ENCODE measurements at places on chromosomes 16 and 17. TPM values are rescaled to one million over a fixed set of nuclear protein-coding genes. Genes with fewer than 3 reads are reported as not detected.

Gene OR2C1
- not detected for total RNA-seq

Gene TNRC6A
- total RNA-seq: 53.6 TPM

Gene CD68
- 51.6 TPM for total RNA-seq

Gene SMTNL2
- total RNA-seq: not detected

Gene ZFP3
- not detected for total RNA-seq

Gene PPM1E
- 2.9 TPM for total RNA-seq

Gene WFDC1
- not detected for total RNA-seq

Gene MYH13
- not detected for total RNA-seq

Gene RND2
- 0.59 TPM for total RNA-seq

Gene KRTAP3-1
- total RNA-seq: not detected

Gene RAB34
- 284 TPM for total RNA-seq

Gene CACNG3
- total RNA-seq: not detected

Gene KRT23
- total RNA-seq: not detected

Gene CDH1
- total RNA-seq: 65.8 TPM

Gene NPIPB5
- total RNA-seq: 145 TPM

Gene LASP1
- 112 TPM for total RNA-seq

Gene WNT9B
- not detected for total RNA-seq

Gene CHST6
- 0.05 TPM for total RNA-seq

Gene ANKRD40CL
- not detected for total RNA-seq

Gene SYT17
- total RNA-seq: 5.4 TPM

Gene GRB2
- 148 TPM for total RNA-seq

Gene ABAT
- total RNA-seq: 0.77 TPM

Gene NPIPA5
- total RNA-seq: 0.26 TPM

Gene PSMD11
- total RNA-seq: 212 TPM

Gene KCNG4
- total RNA-seq: not detected

Gene PRSS8
- total RNA-seq: 0.15 TPM

Gene ACSM3
- total RNA-seq: 0.44 TPM

Gene HID1
- 10.9 TPM for total RNA-seq

Gene SLC2A4
- total RNA-seq: 0.31 TPM

Gene TBC1D3I
- 0.54 TPM for total RNA-seq

Gene NTN3
- total RNA-seq: 3.2 TPM

Gene SCARF1
- 6.6 TPM for total RNA-seq

Gene NPIPA3
- total RNA-seq: 3.7 TPM

Gene ASGR2
- total RNA-seq: 0.21 TPM

Gene KRT14
- total RNA-seq: not detected

Gene GGT6
- total RNA-seq: not detected

Gene ACADVL
- 305 TPM for total RNA-seq

Gene TNS4
- not detected for total RNA-seq

All from Panc1 (cell line).